NCI-H187 treated with DMSO at 0.1 percent for 48 hours (cell line): ENCODE measurements at places on chromosomes 12 and 14.

GRCh38 chr12:124218243-124218560, 76.7 kb upstream of the RFLNA start:
- no peak for DNase-seq

DNA sequence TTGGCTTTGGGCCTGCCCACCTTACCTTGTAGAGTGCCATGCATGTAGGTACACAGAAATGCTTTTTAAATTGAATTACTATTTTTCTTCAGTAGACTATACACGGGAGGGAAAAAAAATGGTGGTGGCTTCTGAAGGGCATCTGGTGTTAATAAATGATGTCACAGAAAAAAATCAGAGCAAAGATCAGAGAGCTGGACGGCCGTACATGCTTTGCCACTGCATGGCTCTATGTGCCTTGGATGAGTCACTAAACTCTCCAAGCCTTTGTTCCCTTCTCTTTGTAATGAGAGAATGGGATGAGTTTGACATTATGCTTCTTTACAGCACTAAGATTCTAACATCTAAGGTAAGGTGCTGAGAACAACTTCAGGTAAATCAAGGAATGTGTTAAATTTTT, 376.4 kb upstream of the DDHD1 start:
- no peak for DNase-seq

DNA sequence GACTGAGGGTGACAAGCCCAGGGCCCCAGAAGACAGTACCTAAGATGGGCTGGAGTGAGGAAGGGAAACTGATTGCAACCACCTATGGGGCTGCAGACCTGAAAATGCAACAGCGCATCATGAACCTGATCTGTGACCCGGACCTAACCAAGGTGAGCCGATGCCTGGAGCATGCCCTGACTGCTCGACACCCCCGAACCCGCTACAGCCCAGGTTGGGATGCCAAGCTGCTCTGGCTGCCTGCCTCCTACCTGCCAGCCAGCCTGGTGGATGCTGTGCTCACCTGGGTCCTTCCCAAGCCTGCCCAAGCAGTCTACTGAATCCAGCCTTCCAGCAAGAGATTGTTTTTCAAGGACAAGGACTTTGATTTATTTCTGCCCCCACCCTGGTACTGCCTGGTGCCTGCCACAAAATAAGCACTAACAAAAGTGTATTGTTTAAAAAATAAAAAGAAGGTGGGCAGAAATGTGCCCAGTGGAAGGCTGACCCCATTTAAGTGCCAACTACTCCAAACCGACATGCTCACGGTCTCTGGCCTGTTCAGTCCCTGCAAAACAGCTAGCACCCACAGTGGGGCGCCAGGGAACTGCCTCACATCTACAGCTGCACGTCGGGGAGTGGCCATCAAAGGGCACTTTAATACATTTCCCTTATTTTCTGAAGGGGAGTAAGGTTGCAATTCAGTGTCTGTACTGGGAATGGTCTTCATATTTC, 4.2 kb downstream of the RDH5 start:
- no peak for DNase-seq

DNA sequence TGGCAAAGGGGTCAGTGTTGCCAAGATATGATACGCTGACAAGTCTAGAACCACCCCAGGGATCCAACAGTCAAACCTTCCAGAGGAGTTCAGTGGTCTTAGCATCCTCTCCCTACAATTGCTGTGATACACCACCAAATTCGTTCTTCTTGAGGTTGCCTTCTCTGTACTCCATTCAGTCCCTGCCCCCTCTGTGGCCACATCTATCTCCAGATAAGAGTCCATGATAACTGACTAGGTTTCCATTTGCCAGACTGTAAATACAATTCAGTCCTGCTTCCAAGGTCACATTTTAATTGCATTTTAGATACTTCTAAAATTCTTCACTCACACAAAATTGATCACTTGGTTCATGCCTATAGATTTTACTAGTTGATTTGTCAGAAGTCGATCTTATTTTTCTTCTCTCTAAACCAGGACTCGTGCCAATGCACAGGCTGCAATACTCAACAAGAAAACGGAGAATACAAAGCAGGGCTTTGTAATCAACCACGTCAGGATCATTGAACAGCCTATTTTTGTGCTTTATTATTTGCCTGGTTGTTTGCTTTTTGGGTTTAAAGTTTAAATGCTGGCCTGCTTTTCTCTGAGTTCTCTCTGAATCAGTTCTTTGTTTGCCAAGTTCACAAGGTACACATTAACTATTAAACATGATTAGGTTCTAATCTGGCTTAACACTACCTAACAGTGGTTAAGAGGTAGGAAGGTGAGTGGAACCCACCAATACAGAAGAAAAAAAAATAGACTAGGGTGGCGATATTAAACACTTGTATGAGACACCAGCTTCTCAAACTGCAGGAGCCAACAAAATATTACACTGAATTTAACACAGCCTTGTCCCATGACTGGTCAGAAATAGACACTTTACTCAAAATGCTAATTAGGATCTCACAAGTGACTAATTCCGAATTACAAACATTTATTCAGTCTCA, 5.3 kb upstream of the TSPAN8 start:
- no peak for DNase-seq

DNA sequence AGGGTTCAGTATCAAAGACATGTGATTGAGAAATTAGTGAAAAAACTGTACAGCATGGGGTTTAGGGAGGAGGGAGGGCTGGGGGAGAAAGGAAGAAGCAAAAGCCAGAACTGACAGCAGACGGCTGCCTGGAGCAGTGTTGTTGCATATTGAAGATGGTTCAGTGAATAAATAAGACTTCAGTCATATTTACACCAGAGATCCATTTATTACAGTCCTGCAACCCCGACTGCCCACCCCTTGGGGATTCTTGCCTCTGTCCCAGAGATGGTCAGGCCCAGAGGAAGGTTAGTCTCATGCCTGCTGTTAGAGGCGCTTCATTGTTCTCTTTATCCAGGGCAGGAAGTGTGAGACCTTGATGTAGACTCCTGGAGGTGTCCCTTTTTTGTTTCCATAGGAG, 3.2 kb downstream of the GZMH start:
- no peak for DNase-seq

DNA sequence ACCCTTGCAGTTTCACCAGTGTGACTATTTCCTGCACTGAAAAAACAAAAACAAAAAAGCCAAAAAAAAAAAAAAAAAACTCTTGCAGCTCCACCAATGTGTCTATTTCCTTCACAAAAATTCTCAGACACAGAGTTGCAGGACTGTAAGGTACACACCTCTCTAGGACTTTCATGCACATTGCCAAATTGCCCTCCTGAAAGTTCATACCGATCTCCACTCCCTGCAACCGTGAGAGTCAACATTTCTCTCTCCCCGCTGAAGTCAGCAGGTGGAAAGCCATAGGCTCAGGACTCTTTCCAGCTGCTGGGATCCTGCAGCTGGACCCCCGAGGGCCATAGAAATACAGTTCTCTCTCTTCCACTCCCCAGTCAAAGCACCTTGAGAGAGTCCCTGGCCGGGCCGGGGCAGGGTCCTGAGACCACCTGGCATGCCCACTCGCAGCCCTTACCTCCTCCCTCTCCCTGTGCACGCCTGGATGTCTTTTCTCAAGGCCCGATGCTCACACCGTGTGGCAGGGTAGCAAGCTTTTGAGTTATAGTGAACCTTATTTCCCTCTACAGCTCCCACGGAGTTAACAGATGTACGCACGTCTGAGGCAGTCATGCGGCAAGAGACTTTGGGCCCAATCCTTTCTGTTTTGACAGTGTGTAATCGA, 23.6 kb downstream of the MMAB start:
- DNase-seq, result no peak

- no peak for DNase-seq
Measured at GRCh38 chr14:76997257-76997970, 31.1 kb downstream of the IRF2BPL start.
